Effector memory CD4-positive, alpha-beta T cell (primary cell): ENCODE measurements at places on chromosomes 3 and 15.

DNA sequence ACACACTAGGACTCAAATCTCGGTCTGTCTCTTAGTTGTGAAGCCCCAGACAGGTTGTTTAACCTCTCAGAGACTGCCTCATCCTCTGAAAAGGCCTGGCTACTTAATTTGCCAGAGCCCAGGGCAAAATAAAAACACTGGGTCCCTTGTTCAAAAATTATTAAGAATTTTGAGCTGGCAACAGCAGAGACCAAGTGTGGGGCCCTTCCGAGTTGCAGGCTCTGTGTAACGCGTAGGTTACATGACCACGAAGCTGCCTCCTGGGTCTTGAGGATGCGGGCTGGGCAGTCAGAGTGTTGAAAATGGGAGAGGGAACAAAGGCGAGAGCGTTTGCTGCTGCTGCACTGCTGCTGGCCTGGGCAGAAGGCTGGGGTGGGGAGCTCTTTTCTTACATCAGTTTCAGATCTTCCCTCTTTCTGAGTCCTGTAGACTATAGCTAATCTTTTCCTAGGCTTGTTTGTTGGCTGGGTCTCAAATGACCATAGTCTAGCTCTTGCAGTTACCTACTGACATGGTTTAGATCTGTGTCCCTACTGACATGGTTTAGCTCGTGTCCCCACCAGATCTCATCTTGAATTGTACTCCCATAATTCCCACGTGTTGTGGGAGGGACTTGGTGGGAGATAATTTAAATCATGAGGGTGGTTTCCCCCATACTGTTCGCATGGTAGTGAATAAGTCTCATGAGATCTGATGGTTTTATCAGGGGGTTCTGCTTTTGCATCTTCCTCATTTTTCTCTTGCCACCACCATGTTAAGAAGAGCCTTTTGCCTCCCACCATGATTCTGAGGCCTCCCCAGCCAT is 49.9 kb downstream of the CLEC3B start:
- no peak for DNase-seq

DNA sequence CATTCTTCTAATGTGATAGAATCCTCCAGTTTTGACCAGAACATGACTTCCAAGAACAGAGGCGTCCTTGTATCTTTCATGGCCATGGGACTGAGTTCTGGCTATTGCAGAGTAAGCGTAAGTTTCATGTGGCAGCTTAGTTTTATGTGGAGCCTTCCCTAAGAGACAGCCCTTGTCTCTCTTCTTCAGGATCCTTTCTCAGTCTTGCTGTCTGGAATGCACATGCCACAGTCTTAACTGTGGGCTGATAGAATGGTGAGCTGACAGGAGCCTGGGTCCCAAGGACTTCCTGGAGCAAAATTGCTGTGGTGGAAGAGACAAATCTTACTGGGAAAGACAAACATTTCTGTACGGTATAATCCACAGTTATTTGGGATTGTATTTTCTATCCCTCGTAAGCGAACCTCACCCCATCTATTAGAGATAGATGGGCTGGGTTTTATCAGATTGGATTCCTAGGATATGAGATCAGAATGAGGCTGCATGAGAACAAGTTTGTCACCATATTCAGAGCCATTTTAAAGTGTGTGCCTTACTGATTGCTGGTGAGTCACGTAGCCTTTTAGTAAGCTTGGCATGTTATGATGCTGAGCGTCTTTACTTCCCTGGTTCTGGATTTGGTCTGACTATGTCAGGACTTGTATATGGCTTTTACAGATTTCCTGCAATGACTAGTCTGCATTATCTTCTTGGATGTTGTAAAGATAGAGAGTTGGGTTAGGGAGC is 32.8 kb downstream of the CDIN1 start:
- no peak for DNase-seq

DNA sequence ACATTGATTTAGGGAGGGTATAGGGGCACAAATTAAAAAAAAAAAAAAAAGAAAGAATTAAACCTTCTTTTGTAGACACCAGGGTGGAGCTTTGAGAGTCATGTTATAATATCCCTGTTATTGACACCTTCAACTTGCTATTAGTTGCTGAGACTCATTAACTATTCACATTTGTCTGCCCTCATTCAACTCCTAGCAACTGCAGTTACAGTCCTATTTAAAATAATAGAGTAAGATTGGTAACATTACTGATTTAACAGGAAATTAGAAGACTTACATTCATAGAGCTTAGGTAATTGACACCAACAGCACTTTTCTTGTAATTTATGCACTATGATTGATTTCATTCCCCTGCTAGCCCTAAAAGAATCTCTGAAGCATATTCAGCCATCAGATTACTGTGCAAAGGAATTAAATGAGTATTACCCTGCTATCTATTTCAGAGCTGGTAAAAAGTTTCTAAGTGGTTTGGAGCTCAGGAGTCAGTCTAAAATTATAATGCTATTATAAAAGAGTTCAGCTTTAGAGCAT is 148.8 kb upstream of the TBL1XR1 start:
- no peak for DNase-seq

DNA sequence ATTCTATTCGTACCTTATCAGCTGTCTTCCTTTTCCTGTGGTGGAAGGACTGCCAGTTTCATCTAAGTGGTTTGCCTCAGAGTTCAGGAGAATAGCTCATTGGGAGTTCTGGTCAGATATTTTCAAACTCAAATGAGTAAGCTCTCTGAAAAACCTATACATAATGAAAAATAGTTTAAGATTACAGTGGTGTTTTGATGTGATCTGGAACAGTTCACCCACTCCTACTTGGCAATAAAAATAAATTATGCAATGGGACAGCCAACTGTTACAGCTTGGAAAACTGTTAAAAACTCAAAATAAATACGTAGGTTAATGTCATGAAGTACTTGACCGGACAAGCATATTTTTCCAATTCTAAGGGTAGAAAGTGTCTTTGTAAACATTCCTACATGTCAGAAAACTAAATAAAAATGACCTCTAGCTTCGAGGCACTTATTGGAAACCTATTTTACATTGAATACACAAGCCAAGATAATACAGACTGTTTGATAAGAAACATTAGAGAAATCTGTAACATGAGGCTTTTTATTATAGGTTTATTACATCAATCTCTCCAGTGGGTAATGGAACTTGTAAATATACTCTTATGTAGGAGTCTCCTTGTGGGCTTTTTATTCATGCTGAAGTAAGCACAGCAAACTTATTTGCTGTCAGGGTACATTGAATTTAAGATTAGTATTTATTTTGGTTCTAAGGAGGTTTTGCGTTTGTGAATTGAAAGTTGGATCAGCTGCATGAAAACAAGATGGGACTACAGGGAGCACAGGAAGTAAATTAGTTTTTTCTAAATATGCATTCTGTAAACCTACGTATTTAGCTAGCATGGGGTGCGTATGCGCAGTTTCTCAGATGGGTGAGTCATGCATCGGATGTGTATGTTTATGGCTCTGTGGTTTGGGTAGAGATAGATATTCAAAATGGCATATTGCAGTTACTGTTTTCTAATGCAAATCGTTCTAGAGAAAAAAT is 453.1 kb downstream of the IL5RA start:
- DNase-seq, result no peak

DNA sequence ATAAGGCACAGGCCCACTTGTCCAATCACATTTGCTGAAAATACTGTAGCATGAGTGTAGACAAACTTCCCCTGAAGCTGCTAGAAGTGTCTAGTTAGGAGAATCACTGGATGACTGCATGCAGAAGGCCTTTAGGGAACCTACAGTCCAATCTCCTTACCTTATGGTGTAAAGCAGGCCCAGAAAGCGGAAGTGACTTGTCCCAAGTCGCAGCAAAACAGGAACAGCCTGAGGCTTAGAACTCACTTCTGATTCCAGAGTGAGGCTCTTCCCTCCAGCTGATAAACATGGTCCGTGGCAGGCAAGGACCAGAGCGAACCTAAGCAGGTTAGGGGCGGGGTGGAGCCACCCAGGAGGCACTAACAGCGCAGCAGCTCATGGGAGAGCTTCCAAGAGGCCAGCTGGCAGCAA is 2.5 kb downstream of the GRAMD2A start:
- DNase-seq, result no peak

GRCh38 chr3:194165271-194166018 is 29.5 kb downstream of the HES1 start:
- no peak for DNase-seq

DNA sequence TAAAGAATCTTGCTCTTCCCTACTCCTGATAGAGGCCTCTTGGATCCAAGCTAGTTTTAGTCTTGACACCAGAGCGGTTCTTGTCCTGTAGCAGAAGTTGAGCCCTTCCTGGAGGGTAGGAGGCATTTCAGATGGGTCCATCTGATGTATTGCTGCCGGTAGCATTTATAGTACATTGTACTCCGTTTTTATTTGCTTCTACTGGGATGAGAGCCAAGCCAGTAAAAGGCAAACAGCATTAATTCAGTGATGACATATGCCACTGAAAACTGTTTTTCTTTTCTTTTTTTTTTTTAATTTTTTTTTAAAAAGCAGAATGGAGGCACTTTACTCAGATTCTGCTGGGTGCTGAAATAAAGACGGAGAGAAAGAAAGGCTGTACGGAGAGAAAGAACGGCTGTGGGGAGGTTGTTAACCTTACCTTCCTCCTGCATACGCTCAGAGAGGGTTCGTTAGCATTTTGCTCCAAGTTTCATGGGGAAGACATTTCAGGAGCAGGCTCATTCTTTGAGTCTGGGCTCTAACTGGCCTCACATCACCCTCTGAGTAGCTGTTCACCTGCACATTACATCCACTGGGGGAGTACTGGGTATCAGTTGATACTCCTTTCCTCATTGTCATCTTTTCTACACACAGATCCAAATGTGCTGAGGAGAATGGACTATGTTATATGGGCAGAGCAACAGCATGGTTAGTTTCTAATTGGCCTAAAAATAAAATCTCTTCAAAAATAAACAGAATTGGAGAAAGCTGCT is 161.5 kb downstream of the FEZF2 start:
- DNase-seq, result no peak

DNA sequence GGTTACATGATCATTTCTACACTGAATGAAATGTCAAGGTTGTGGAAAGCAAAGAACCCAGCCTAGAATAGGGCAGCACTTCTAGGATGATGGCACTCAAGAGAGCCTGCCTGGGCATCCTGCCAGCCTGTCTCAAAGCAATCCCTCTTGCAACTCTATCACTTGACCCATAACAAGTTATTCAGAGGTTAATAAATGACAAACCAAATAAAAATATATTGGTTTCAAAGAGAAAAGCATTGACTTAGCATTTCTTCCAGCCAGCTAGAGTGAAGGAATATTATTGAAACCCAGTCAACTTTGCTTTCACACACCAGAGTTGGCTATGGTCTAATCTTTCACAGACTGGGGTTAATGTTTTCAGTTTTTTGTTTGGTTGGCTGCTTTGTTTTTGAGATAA is 214.6 kb upstream of the UBE2E2 start:
- no peak for DNase-seq

DNA sequence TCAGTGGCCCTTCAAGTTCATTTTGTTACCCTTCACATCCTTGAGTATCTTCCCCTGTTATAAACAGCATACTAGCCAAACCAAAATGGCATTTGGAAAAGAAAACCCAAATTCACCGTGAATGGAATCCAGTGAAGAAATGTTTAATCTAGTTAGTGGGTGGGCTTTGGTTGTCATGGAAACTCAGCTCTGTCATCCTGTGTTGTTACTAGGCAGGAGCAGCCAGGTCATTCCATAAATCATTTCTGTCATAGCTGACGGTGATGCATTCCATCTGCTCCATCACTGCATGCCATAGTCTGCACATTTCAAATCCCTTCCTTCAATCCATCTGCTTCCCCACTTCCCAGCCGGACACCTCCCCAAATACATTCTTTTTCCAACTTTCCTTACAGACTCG is 140.4 kb upstream of the CGNL1 start:
- no peak for DNase-seq

DNA sequence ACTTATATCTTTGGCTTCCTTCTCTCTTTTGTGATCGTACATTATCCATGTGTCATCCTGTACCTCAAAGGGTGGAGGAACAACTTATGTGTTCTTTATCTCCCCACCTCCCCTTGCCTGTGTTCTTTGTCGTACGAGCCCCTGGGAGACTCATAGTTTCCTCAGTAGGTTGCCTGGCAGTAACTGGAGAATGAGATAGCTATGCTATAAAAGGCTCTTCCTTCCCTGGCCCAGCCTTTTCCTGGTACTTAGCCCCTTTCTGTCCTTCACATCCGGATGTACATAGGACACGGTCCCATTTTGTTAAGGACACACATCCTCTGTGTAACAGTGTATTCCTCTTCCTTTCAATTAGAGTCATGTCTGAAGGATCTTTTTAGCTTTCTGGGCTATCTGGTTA is 32.1 kb downstream of the PLCL2 start:
- no peak for DNase-seq

GRCh38 chr3:181755959-181756358 is 44.2 kb downstream of the SOX2 start:
- no peak for DNase-seq

- no peak for DNase-seq
These were observed 707.4 kb downstream of the MECOM start for GRCh38 chr3:168956076-168956475.

- no peak for DNase-seq
These were observed 2.6 kb upstream of the SKOR1 start for GRCh38 chr15:67822537-67823313.

DNA sequence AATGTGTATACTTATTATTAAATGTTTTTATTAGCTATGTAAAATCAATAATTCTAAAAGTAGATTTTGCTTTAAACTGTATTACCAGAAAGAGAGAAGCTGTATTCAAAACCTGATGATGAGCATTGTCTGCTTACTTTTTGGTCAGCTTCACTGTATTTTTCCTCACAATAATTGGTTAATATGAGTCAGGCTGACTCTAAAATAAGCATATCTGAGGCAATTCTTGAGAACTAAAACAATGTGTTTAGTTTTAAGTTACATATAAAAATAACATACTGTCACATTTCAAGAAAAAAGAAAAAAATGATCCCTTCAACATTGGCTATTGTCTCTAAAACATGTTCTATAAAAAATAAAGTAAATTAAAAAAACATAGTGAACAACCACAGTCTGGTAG is 66.1 kb downstream of the EPHA3 start:
- DNase-seq, result no peak

DNA sequence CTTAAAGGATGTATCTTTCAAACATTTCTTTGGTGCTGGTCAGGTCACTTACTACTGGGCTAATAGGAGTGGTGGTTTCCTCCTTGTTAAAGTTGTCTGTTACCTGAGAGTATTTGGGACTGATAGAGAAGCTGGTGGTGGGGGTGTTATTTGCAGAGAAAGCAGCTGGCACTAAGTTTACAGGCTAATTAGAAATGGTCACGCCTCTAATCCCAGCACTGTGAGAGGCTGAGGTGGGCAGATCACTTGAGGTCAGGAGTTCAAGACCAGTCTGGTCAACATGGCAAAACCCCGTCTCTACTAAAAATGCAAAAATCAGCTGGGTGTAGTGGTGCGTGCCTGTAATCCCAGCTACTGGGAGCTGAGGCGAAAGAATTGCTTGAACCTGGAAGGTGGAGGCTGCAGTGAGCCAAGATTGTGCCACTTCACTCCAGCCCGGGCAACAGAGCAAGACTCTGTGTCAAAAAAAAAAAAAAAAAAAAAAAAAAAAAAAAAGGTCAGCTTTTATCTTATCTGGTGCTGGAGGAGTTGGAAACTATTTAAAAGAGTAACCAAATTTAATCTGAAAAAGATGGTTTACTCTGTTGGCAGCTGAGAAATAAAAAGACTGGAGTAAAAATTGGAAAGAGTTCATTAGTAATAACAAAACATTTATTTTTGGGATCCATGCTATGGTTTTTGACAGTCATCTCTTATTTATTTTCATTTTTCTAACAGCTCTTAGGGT is 332.6 kb downstream of the PTPRG start:
- no peak for DNase-seq
